ENCODE measurements at places on chromosomes 3 and 15.

DNA sequence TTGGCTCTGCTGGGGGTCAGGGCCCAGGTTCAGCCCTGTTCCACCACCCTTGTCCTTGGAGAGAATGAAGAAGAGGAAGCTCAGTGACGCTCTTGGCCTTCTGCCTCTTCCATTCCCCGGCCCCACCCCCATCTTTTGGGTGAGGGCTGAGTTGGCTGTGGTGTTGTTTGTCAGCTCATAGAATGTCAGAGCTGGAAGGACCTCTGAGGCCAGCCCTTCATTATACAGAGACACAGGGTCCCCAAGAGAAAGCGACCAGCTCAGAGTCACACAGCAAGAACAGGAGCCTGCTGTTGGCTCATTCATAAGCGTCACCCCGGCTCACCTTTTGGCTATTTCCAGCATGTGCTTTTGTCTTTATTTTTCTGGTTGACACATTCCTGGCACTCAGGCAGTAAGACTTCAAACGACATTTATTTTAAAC lies 68.2 kb downstream of the AAGAB start:
- no peak for DNase-seq

- DNase-seq = no peak
These were observed 73.0 kb upstream of the TPM1 start for GRCh38 chr15:62969442-62970089.

GRCh38 chr15:42060797-42061196 lies 33.6 kb downstream of the PLA2G4D start:
- no peak for DNase-seq

GRCh38 chr3:142560118-142560517 lies 18.4 kb downstream of the ATR start:
- no peak for DNase-seq

- DNase-seq = no peak
These were observed 748 bp downstream of the MRPS25 start for GRCh38 chr3:15064299-15064834.

DNA sequence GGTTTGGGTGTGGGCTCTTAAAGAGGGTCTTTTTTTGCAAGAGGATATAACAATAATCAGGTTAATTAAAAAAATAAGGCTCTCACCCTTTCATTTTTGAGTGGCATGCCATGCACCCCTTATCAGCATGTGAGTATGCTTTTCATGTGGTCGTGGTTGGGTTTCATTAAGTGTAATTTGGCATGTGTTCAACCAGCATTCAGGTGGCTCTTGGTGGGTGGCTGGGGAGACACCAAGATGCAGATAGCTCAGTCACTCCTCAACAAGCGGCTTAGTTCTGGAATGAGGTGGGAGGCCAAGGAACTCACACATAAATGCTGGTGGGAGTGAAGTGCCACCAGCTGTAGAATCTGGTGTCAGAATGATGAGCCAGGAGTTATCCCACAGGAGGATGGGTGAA lies 66.8 kb downstream of the FLNB start:
- no peak for DNase-seq

DNA sequence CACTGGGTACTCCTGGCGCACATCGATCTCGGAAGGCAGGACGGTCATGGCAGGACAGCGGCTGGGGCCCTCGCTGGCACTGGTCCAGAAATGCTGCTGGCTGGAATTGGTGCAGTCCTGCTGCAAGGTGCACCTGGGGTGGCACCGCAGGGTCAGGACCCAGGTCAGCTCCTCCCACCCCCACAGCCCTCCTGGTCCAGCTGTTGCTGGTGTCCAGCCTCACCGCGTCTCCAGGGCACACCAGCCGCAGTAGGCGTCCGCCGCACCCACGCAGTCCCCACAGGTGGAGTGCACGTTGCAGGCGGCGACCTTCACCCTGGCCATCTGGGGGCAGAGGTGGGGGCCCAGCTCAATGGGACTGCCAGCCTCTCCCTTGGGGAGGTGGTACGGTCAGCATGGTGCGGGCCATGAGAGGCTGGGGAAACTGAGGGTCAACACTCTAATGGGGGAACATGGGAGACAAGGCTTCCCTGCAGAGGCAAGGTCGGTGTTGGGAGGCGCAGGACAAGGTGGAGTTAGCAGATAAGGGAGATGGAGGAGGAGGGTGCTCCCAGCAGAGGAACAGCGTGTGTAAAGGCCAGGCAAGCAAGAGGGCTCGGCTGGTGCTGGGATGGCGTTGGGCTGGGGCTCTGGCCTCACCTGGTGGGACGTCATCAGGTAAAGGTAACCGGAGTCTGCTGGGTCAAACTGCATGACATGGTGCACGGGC lies 20.4 kb downstream of the PLXND1 start:
- no peak for DNase-seq

DNA sequence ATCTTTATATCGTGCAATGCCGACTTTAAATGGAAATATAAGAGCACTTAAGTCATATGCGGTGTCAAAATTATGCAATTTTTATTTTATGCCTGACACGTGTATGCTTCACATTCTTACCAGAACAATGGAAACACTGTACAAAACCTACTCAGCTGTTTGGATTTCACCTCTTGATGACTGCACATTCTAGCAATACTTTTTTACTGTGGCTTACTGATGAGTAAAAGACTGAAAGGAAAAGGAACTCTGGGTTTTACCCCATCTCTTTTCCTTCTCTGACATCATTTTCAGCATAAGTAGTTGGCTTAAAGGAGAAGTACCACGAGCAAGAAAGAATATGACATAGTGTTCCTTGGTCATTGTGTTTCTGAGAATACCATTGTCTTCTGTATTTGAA lies 142.8 kb downstream of the POLR2M start:
- DNase-seq = no peak

- no peak for DNase-seq
These were observed 481.4 kb upstream of the CFAP20DC start for GRCh38 chr3:59531066-59531745.

DNA sequence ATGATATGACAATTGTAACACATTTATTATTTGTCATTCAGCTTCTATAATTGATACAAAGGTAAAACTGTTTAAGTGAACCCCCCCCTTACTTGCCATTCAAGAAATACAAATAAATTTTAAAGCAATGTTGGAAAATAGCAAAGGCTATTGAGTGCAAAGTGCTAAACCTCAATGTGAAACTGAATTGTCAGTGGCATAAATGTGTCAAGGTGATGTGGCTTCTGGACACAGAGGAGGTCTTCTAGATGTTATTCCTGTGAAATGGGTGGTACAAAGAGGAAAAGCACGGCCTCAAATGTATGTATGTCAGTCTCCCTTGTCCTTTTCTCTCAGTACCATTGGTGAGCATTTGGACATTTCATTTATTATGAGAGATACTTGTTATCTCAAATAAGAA lies 149.4 kb downstream of the MCTP2 start:
- no peak for DNase-seq

GRCh38 chr3:11991751-11992150 lies 12.4 kb upstream of the SYN2 start:
- no peak for DNase-seq

GRCh38 chr3:25566358-25566920 lies 98.3 kb downstream of the TOP2B start:
- DNase-seq = no peak

GRCh38 chr15:94297558-94297957 lies 66.2 kb downstream of the MCTP2 start:
- DNase-seq = no peak

DNA sequence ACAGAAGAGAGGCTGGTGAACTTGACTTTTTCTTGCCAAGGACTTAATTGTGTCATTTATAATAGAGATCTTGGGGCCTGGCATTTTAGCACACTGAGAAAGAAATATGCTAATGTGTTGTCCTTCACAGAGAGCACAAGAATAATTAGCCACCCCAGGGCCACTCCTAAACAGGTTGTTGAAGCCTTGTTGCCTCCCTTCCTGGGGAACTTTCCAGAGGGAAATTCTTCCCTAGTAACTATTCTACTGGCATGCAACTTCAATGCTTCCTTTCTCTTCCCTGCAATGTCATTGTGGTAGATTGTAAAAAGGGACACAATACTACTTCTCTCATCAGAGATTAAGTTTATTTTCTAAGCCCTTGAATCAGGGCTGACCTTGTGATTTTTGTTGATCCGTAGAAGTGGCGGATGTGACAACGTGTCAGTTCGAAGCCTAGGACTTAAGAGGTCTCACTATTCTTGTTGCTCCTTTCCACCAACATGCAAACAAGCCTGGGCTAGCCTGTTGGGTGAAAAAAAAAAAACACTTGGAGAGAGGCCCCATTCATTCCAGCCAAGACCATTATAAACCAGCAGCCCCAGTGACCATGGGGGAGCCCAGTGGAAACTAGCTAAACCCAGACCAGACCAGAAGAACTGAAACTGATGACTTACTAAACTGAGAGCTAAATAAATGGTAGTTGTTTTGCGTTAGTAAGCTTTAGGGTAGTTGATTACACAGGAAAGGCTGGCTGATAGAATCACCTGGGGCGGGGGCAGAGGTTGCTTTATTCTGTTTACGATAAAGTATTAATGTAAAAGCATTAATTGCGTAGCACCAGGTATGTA lies 287.2 kb downstream of the SHQ1 start:
- no peak for DNase-seq

DNA sequence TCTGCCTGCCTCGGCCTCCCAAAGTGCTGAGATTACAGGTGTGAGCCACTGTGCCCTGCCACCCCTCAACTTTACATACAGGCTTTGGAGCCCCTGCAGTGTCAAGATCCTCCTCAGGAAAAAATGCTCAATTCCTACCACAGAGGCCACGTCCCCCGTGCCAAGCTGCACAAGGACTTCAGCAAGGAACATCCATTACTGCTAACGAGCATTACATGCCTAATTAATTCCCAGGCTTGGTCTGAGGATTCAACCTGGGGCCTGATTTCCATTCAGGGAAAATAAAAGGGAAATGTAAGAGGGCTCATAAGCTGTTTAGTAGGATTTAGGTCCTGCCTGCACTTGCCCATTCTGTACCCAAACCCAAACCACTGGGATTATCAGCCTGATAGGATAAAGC lies 161.4 kb downstream of the RAB11A start:
- no peak for DNase-seq

- DNase-seq = no peak
These were observed 6.0 kb upstream of the BFSP2 start for GRCh38 chr3:133393691-133394474.

GRCh38 chr3:184368586-184369183 lies 7.2 kb downstream of the POLR2H start:
- DNase-seq = no peak
